CD8-positive, alpha-beta T cell (primary cell): ENCODE measurements at places on chromosomes 5 and 9. TPM values are rescaled to one million over a fixed set of nuclear protein-coding genes. Genes with fewer than 3 reads are reported as not detected.

- DNase-seq = no peak
These were observed 29.2 kb downstream of the PROP1 start for GRCh38 chr5:177966839-177967166.

CMBL gene
- not detected for total RNA-seq

DNA sequence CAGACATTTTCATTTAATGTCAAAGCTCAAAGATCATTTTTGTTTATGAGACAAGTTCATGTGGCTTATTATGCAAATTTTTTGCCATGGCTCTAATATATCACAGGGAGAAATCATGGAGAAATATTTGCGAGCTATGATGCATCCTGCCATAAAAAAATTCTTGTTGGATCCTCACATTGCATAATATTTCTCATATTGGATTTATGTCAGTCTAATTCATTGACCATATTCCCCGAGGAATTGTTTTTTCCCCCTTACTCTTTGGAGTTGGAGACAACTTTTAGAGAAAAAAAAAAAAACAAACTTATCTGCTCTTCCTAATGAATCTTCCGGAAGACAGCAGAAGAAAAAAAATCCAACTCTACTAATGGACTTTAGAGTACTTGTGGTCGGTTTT lies 4.3 kb downstream of the ZNF462 start:
- DNase-seq = no peak

DNA sequence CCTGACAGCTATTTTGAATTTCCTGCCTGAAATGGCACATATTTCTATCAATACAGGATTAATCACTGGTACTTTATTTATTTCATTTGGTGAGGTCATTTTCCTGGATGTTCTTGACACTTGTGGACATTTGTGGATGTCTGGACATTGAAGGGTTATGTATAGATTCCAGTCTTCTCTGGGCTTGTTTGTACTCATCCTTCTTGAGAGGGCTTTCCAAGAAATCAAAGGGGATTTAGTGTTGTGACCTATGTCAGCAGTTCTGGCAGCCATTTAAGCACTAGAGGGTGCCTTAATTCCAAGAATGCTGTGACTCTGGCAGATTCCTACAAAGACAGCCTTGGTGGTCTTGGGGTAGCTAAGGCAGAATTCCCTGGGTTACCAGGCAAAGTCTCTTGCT lies 259.7 kb downstream of the CSNK1G3 start:
- no peak for DNase-seq

- DNase-seq = no peak
These were observed 24.4 kb downstream of the ZCCHC7 start for GRCh38 chr9:37144762-37145161.

PCDHB2 gene
- not detected for total RNA-seq

DNA sequence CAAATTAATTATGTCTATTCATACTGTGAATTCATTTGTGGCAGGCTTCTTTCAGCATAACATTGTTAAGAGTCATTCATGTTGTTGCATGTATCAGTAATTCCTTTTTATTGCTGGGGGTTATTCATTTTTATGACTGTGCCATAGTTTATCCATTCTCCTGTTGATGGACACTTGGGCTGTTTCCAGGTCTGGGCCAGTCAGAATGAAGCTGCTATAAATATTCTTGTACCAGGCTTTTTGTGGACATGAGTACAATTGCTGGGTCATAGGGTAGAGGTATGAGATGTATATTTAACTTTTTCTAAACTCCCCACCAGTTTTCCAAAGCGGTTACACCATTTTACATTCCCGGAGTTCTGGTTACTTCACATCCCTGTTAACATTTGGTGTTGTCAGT lies 13.6 kb downstream of the PRPF4 start:
- DNase-seq = no peak

DMRT1 gene
- total RNA-seq = not detected

SOX30 gene
- total RNA-seq = not detected

DNA sequence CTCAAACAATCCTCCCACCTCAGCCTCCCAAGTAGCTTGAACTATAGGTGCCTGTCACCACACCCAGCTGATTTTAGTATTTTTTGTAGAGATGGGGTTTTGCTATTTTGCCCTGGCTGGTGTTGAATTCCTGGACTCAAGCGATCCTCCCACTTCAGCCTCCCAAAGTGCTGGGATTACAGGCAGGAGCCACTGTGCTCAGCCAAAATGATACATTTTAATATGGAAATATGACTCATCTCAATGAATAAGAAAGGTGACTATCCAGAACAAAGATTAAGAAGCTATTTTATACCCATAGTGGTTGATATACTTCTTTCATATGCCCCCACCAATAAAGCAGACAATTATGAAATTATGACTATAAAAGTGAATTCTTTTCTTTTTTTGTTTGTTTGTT lies 166.2 kb downstream of the NFIB start:
- DNase-seq = no peak

DNA sequence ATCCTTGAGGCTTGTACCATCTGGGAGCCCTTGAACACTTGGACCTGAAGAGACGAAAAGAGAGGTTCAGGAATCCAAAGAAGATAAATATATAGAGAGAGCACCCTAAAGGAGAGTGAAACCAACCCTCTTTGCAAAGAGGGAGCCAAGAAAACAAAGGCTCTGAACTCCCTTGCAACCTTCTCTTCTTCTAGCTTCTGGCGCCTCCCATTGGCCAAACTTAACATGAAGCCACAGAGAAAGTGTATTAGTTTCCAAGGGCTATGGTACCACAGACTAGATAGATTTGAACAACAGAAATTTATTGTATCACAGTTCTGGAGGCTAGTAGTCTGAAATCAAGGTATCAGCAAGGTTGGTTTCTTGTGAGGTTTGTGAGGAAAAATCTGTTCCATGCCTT lies 175.1 kb downstream of the HCN1 start:
- no peak for DNase-seq

DNA sequence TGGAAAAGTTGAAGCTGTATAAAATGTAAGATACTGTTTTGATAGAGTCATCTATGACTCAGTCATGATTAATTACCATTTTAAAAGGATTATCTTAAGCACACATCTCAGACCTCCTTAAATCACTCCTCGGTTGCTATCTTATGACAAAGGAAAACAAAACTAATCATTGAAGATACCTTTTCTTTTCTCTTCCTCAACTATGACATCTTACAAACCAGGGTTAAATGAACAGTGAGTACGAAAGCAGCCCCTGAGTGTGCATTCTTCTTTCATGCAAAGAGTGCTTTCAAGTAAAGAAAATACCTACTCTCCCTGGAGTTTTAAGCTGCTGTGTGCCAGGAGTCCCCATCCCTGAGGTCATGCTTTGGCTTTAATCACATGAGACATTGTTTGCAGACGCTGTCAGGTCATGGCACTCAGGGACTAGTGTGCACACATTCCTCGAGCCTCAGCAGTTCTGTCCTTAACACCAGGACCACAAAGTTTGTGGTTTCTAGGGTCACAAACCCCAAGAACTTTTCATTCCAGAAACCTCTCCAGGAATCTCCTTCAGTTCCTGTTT lies 86.7 kb upstream of the ICE1 start:
- no peak for DNase-seq

DNA sequence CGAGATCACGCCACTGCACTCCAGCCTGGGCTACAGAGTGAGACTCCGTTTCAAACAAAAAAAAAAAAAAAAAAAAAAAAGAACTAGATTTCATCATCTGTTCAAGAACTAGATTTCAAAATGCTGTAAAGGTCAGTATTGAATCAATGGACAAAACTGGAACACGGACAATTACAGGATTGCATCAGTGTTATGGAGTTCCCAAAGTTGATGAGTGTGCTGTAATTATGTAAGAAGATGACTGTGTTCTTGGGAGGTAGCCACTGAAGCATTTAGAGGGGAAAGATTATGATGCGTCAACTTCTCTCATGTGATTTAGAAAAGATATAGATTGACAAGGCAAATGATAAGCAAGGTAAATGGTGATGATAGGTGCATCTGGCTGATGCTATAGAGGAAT lies 6.5 kb downstream of the FAM240B start:
- DNase-seq = no peak

RAB3C gene
- total RNA-seq = not detected

DNA sequence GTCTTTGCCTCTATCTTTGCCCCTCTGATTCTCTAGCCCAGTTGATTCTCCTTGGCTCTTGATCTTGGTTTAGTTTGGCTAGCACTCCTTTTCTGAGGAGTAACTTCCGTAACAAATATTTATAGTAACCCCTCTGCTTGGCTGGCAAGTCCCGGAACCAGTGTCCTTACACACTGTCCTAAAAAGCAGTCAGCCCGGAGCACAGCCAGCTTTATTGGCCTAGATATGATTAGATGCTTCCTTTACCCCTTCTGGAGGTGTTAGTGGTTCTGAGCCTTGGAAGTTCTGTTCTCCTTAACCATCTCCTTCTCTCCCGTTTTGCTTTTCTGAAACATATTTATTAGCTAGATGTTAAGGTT lies 17.0 kb upstream of the MSMP start:
- no peak for DNase-seq

- no peak for DNase-seq
These were observed 30.4 kb upstream of the SYNPO start for GRCh38 chr5:150609843-150610584.

- no peak for DNase-seq
These were observed 3.6 kb downstream of the HNRNPAB start for GRCh38 chr5:178207917-178208280.

GRCh38 chr5:138338411-138339090 lies 485 bp downstream of the FAM53C start:
- DNase-seq = no peak

WDR38 gene
- total RNA-seq = not detected

DNA sequence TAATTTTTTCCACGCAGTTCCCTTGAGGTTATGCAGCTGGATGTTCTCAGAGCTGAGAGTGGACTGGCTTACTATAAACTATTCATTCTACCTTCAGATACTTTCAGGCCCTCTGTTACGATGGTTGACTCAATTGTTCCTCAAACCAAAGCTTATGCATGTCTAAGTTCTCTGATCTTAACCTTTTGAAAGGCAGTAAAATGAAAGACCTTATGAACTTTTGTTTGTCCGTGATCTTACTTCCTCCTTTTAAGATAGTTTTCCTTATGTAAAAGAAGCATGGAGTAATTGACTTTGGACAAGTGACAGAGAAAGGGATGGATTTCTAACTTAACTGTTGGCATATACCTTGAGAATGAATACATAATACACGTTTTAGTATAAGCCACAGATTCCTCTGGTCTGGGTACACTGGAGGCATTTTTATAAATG lies 575.7 kb downstream of the PDE4D start:
- DNase-seq = no peak

DNA sequence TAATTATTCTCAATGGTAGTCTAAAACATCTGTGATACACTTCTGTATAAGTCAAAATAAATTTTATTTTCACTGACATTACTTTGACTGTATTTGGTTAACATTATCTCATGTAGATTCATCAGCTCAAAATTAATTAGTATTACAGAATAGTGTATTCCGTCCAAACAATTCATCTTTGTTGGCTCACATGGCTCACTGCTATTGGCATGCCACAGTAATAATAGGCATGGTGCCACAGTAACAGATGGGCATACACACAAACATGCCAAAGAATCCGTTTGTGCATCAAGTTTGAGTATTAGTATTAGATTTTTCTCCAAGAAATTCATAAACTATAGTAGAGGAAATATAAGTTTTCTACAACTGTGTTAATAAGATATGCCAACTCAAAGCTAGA lies 14.2 kb downstream of the AP3B1 start:
- DNase-seq = no peak

GMCL2 gene
- total RNA-seq = not detected

DNA sequence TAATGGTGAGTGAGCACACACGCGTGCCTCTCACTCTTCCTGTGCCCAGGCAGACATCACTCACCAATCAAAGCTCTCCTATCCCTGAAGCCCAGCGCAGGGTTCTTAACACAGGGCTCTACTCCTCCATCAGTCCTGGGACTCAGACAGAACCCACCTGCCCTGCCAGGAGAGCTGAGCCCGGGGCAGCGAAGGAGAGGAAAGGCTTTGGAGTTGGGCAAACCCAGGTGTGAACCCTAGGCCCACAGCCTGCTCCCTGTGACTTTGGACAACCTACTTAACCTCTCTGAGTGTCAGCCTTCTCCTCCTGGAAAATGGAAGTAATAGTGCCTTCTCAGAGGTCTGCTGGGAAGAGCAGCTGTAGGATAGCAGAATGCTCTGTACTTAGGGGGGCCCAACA lies 98.7 kb upstream of the SARDH start:
- DNase-seq = no peak

DNA sequence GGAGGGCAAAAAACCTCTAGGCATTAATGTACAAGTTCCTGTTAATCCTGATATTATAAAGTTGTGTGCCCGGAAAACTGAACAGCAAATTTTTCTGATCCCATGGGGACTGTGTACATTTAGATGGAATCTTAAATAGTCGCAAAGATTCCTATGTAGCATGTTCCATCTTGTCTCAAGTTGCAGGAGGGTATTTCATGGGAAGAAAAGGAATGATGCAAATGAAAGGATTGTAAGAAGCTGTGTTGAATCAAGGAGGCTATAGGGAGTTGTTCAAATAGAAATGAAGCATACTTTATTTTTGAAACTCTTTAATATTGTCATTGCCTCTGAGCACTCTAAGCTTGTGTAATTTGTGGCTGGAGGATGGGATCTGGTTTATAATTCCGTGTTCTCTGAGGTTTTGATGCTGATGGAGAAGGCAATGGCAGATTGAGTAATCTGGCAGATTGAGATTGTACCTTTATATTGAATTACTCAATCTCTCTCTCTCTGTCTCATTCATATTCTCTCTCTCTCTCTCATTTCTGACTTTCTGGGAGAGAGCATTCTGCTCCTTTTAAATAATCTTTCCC lies 288.5 kb downstream of the OSTF1 start:
- no peak for DNase-seq

- no peak for DNase-seq
These were observed 21.4 kb upstream of the OTULINL start for GRCh38 chr5:14560091-14560595.

- peak; percentile 28 for DNase-seq
These were observed 1.2 kb downstream of the UHRF2 start for GRCh38 chr9:6414247-6414641.

DNA sequence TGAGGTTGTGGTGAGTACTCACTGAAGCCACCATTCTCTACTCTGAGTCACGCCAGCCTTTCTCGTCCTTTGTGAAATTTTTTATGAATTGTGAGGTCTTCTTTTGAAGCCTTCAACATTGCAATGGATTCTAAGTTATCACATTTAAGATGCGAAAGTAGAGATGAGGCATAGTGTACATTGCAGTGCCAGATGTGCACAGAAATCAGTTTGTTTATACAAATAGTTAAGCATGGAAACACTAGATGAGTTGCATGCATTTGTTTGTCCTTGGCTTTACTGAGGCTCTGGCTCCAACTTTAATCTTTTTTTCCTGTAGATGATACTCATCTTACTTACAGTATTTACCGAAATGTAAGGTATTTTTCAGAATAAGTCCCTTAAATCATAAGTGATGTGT lies 453.7 kb upstream of the RIOK2 start:
- DNase-seq = no peak

GSN gene
- total RNA-seq = 3.2 TPM

LCN2 gene
- total RNA-seq = not detected

SLC25A2 gene
- not detected for total RNA-seq

RNF208 gene
- 0.31 TPM for total RNA-seq
